Neural progenitor cell (in vitro differentiated cells): ENCODE measurements at places on chromosomes 13 and 19. TPM values are rescaled to one million over a fixed set of nuclear protein-coding genes. Genes with fewer than 3 reads are reported as not detected.

GRCh38 chr19:45798995-45799517 lies 6.4 kb upstream of the DMWD start:
- H3K27me3 ChIP-seq: no peaks in the 10 kb centered on the region
- no peaks in the 10 kb centered on the region for H3K36me3 ChIP-seq
- DNase-seq: peak; percentile 72
- no peak overlapping the region for H3K4me3 ChIP-seq
- peaks cover 4% of the 10 kb centered on the region for H3K4me1 ChIP-seq
- no peak overlapping the region for H3K27ac ChIP-seq

DNA sequence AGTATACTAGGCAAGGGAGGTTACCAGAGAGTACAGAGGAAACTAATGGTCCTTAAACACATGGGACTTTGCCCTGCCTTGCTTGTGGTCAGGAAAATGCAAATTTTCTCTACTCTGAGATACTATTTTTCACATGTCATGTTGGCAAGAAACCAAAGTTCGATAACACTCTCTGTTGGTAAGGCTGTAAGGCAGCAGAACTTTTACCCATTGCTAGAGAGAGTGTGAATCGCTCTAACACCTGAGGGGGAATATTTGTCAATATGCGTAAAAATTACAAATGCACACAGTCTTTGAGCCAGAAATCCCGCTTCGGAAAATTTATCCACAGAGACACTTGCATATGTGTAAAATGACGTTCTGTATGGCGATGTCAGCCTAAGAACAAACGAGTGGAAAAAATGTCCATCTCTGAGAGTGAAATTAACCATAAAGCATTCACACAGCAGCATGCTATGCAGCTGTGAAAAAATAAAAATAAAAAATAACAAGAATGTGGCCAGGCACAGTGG lies 9.5 kb upstream of the RFX1 start:
- no peaks in the 10 kb centered on the region for H3K4me1 ChIP-seq
- H3K4me3 ChIP-seq: no peak overlapping the region
- DNase-seq: no peak
- H3K27me3 ChIP-seq: no peaks in the 10 kb centered on the region

DNA sequence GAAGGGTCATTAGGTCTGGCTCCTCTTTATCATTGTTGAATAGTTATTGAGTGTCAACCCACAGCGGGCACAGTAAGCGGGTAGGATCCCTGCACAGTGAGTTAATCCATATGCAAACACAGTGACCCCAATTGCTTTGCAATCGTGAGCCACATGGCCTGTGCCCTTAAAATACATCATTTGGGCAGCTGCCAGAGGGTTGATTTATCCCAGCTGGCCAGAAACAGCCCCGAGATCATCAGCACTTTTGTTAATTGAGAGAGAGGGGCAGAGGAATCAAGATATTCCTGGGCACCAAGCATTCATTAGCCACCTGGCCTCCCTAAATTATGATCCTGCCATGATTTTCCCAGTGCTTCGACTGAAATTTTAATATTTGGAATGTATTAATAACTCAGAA lies 9.8 kb upstream of the CNMD start:
- H3K27me3 ChIP-seq: no peaks in the 10 kb centered on the region
- H3K4me1 ChIP-seq: peaks cover 7% of the 10 kb centered on the region
- H3K36me3 ChIP-seq: no peaks in the 10 kb centered on the region
- H3K4me3 ChIP-seq: no peak overlapping the region

TEX26 gene
- total RNA-seq: not detected in 2 replicates

ITM2B gene
- 97.3 and 172 TPM in 2 replicates for total RNA-seq

- no peak overlapping the region for H3K27ac ChIP-seq
- no peak overlapping the region for H3K4me3 ChIP-seq
- H3K4me1 ChIP-seq: no peaks in the 10 kb centered on the region
Measured at GRCh38 chr13:48801255-48801654, 147.5 kb downstream of the CYSLTR2 start.

RFXAP gene
- total RNA-seq: 7.5 and 10.4 TPM in 2 replicates

DNA sequence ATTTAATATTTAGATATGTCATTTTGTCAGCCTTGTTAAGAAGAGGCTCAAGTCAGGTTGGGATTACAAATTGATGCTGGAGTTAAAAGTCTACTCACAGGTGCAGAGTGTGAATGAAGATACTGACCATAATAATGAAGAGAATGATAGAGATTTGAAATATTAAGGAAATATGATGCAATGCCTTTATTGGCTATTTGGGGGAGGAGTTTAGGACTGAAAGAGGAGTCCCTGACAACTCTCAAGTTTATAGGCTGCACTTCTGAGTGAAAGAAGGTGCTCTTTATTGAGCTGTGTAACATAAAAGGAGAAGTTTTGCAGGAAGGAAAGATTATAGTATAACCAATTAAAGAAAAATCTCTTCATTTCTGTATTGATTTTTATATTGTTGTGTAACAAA lies 827.7 kb upstream of the PCDH9 start:
- H3K27me3 ChIP-seq: no peaks in the 10 kb centered on the region
- H3K4me1 ChIP-seq: no peaks in the 10 kb centered on the region
- H3K4me3 ChIP-seq: no peak overlapping the region
- no peaks in the 10 kb centered on the region for H3K36me3 ChIP-seq
- H3K27ac ChIP-seq: no peak overlapping the region
- no peak for DNase-seq

- H3K4me1 ChIP-seq: no peaks in the 10 kb centered on the region
- no peaks in the 10 kb centered on the region for H3K27me3 ChIP-seq
- H3K27ac ChIP-seq: no peak overlapping the region
- no peak overlapping the region for H3K4me3 ChIP-seq
Measured at GRCh38 chr13:78299832-78300623, 303.3 kb downstream of the POU4F1 start.

ZSWIM4 gene
- 6.7 and 20.4 TPM in 2 replicates for total RNA-seq

GRCh38 chr13:69142101-69142500 lies 965.5 kb upstream of the ATXN8OS start:
- H3K4me1 ChIP-seq: peaks cover 5% of the 10 kb centered on the region
- DNase-seq: no peak
- H3K4me3 ChIP-seq: no peak overlapping the region
- H3K27ac ChIP-seq: no peak overlapping the region
- no peaks in the 10 kb centered on the region for H3K36me3 ChIP-seq

- peak overlapping the region; percentile 53 for H3K4me3 ChIP-seq
- DNase-seq: no peak
- no peak overlapping the region for H3K27ac ChIP-seq
- H3K36me3 ChIP-seq: no peaks in the 10 kb centered on the region
- H3K4me1 ChIP-seq: peaks cover 20% of the 10 kb centered on the region
Measured at GRCh38 chr19:46783670-46784069, 4.7 kb downstream of the SLC1A5 start.

DNA sequence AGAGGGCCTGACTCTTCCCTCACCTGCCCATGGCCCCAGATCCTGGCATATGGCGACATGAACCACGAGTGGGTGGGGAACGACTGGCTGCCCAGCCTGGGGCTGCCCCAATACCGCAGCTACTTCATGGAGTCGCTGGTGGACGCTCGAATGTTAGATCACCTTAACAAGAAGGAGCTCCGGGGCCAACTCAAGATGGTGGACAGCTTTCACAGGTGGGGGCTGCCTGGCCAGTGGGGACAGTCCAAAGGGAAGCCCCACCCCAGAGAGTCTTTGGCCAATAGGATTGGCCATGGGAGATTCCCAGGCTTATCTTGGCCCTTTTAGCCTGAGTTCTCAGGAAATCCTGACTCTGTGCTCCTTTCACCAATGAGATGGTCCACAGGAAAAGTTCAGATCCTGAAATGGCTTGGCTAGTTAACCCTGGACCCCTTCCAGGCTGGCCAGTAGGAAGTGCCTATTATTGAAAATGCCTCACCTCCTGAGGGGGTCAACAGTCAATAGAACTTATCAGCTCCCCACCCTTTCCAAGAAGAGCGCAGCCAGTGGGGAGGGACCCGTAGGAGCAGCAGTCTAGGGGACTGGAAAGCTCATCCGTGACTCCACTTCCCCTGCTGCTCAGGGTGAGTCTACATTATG lies 7.0 kb downstream of the HRC start:
- H3K4me1 ChIP-seq: peaks cover 16% of the 10 kb centered on the region
- H3K4me3 ChIP-seq: peak overlapping the region; percentile 67
- peaks cover 26% of the 10 kb centered on the region for H3K27me3 ChIP-seq
- H3K36me3 ChIP-seq: no peaks in the 10 kb centered on the region

ZNF808 gene
- total RNA-seq: 13.5 and 18.9 TPM in 2 replicates

DNA sequence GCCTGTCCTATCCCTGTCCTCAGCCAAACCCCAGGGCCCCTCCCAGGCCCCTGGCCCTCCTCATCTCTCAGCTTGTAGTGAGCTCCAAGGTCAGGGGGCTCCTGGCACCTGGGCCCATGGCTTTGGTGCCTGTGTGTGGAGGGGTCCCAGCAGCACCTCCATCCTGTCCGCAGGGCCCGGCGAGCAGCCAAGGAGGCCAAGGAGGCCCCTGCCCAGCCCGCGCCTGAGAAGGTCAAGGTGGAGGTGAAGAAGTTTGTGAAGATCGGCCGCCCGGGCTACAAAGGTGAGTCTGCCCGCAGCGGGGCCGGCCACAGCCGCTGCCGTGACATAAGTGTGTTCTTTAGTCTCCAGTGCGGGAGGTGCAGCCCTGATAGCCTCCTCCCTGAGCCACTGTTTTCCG lies 3.9 kb upstream of the AMH start:
- H3K36me3 ChIP-seq: no peaks in the 10 kb centered on the region
- H3K4me1 ChIP-seq: peaks cover 8% of the 10 kb centered on the region
- no peak overlapping the region for H3K4me3 ChIP-seq
- H3K27ac ChIP-seq: no peak overlapping the region
- DNase-seq: no peak
- H3K27me3 ChIP-seq: no peaks in the 10 kb centered on the region

TMPRSS9 gene
- total RNA-seq: 0.40 TPM in 1 of 2 replicates, not detected in the other

DNA sequence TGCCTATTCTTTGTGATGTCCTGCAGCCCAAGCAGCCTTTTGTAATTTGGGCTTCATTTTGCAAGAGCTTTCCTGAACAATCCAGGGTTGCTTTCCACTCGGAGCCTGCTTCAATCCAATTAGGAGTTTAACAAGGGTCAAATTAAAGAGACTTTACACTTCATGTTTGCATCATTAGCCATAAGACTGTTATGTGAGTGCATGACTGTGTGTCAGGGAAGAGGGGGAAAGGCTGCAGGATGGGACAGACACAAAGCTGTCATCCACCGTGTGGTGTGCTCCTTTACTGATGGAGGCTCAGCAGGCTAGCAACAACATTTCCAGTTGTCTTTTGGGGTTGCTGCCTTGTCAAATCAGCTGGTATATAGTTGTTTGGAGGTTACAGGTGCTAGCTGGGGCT lies 23.7 kb upstream of the MAB21L1 start:
- H3K27ac ChIP-seq: peak overlapping the region; percentile 2
- peak; percentile 77 for DNase-seq
- H3K4me3 ChIP-seq: peak overlapping the region; percentile 10
- H3K36me3 ChIP-seq: no peaks in the 10 kb centered on the region
- peaks cover 41% of the 10 kb centered on the region for H3K4me1 ChIP-seq

CLEC4G gene
- not detected in 2 replicates for total RNA-seq

GRCh38 chr13:99955747-99956472 lies 15.7 kb downstream of the ZIC5 start:
- H3K4me1 ChIP-seq: peaks cover 46% of the 10 kb centered on the region
- no peak overlapping the region for H3K27ac ChIP-seq
- H3K4me3 ChIP-seq: peak overlapping the region; percentile 56
- peaks cover 22% of the 10 kb centered on the region for H3K27me3 ChIP-seq

GPR4 gene
- total RNA-seq: not detected in 2 replicates

- no peak overlapping the region for H3K4me3 ChIP-seq
- no peaks in the 10 kb centered on the region for H3K36me3 ChIP-seq
- no peak for DNase-seq
- H3K27me3 ChIP-seq: no peaks in the 10 kb centered on the region
- no peak overlapping the region for H3K27ac ChIP-seq
- H3K4me1 ChIP-seq: no peaks in the 10 kb centered on the region
Measured at GRCh38 chr13:59890054-59890453, 273.7 kb downstream of the DIAPH3 start.

SLITRK1 gene
- 1.6 and 3.3 TPM in 2 replicates for total RNA-seq

ZNF229 gene
- 8.4 and 11.2 TPM in 2 replicates for total RNA-seq

NAPSA gene
- total RNA-seq: 0.11 and 2.3 TPM in 2 replicates

COX7A1 gene
- not detected in 2 replicates for total RNA-seq

DNA sequence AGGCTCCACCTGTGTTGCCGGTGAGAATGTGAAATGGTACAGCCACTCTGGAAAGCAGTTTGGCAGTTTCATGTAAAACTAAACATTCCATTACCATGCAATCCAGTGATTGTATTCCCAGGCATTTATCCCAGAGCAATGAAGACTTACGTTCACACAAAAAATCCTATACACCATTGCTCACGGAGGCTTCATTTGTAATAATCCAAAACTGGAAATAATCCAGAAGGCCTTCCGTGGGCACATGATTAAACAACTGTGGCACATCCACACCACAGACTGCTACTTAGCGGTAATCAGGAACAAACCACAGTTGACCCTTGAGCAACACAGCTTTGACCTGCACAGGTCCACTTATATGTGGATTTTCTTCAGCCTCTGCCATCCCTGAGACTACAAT lies 339.7 kb downstream of the MTUS2 start:
- H3K4me1 ChIP-seq: peaks cover 6% of the 10 kb centered on the region
- H3K36me3 ChIP-seq: no peaks in the 10 kb centered on the region
- H3K4me3 ChIP-seq: no peak overlapping the region
- no peak for DNase-seq

SGCG gene
- total RNA-seq: 0.15 and 0.19 TPM in 2 replicates

DNA sequence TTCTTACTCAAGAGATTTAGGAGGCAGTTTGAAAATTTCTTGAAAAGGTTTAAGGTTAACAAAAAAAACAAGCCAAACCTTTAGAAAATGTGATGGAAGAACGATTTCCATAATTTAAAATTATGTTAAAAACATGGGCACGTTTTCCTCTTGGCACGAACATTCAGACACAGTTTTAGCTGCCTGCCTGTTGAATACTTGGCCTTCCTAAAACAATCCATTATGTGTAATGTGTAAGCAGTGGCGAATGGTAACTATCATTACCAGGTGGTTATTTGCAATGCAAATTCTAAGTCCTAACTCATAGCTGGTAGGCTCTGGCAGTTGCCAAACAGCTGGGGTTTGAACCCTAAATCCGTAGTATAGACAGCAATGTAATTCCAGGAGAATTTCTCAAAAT lies 1425.7 kb upstream of the SLC10A2 start:
- no peak overlapping the region for H3K4me3 ChIP-seq
- H3K36me3 ChIP-seq: no peaks in the 10 kb centered on the region
- no peak for DNase-seq
- H3K4me1 ChIP-seq: no peaks in the 10 kb centered on the region
- H3K27ac ChIP-seq: no peak overlapping the region

- no peaks in the 10 kb centered on the region for H3K27me3 ChIP-seq
- peak; percentile 66 for DNase-seq
- H3K4me1 ChIP-seq: peaks cover 7% of the 10 kb centered on the region
- H3K36me3 ChIP-seq: no peaks in the 10 kb centered on the region
- no peak overlapping the region for H3K27ac ChIP-seq
Measured at GRCh38 chr13:40974460-40975407, 44.4 kb downstream of the ELF1 start.

SOX1 gene
- total RNA-seq: 3.3 and 4.7 TPM in 2 replicates
